ENCODE measurements at places on chromosomes 11 and 22.

GRCh38 chr11:64004590-64004984 is 18.3 kb downstream of the OTUB1 start:
- DNase-seq = no peak
- peaks cover 42% of the 10 kb centered on the region for H3K27me3 ChIP-seq
- no peak overlapping the region for H3K27ac ChIP-seq
- peaks cover 4% of the 10 kb centered on the region for H3K36me3 ChIP-seq
- peaks cover 49% of the 10 kb centered on the region for H3K4me1 ChIP-seq
- no peak overlapping the region for H3K4me3 ChIP-seq

- H3K27me3 ChIP-seq = no peaks in the 10 kb centered on the region
- H3K36me3 ChIP-seq = peaks cover 50% of the 10 kb centered on the region
- H3K27ac ChIP-seq = peak overlapping the region; percentile 100
- peaks cover 39% of the 10 kb centered on the region for H3K4me1 ChIP-seq
- DNase-seq = peak; percentile 34
These were observed 844 bp downstream of the PCF11 start for GRCh38 chr11:83157594-83158356.

- DNase-seq = no peak
- H3K36me3 ChIP-seq = no peaks in the 10 kb centered on the region
- H3K27me3 ChIP-seq = peaks cover 5% of the 10 kb centered on the region
- H3K4me1 ChIP-seq = no peaks in the 10 kb centered on the region
- H3K27ac ChIP-seq = no peak overlapping the region
These were observed 415.9 kb downstream of the TMEM135 start for GRCh38 chr11:87453531-87454089.

DNA sequence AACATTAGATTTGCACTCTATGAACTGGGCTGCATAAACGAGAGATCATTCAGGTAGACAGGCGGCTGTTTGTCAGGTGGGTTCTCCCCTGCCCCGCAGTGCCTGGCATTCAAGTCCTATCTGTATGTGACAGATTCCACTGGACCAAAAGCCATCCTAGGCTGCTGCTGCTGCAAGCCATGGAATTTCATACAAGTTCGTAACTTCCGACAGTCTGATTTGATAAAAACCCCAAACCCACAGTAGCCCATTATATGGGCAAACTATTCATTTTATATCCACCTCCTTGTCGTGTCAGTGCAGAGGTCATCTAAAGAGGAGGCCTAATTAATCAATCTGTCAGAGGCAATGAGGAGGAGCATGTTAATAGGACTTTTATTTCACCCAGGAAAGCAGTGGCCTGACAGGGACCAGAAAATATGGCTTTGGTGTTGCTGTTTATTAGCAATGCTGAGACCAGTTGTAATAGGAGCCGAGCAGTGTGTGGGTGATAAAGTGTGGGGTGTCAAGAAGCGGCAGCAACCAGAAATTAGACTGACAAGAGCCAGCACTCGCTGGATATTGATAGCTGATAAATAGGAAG is 124.2 kb downstream of the ARL14EP start:
- DNase-seq = no peak
- no peaks in the 10 kb centered on the region for H3K4me1 ChIP-seq
- no peak overlapping the region for H3K27ac ChIP-seq
- H3K4me3 ChIP-seq = no peak overlapping the region
- peaks cover 3% of the 10 kb centered on the region for H3K27me3 ChIP-seq

DNA sequence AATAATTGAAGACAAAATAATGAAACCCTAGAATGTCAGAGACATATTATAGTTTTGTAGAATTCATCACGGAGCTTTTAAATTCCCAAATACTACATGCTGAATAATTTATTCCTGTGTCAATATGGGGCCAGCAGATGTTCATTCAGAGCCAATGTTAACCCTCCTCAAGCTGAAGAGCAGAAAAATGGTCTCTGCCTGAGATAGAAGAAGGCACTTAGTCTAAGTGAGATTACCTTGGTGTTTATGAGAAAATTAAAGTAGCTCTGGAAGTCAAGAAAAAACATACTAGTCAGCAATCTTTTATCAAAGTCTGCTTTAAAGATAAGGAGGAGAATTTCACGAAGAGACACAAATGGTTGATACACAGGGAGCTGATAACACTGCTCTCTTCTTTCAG is 328.2 kb downstream of the TTC28 start:
- no peak overlapping the region for H3K27ac ChIP-seq
- no peaks in the 10 kb centered on the region for H3K4me1 ChIP-seq
- no peaks in the 10 kb centered on the region for H3K36me3 ChIP-seq
- no peaks in the 10 kb centered on the region for H3K27me3 ChIP-seq
- DNase-seq = no peak

DNA sequence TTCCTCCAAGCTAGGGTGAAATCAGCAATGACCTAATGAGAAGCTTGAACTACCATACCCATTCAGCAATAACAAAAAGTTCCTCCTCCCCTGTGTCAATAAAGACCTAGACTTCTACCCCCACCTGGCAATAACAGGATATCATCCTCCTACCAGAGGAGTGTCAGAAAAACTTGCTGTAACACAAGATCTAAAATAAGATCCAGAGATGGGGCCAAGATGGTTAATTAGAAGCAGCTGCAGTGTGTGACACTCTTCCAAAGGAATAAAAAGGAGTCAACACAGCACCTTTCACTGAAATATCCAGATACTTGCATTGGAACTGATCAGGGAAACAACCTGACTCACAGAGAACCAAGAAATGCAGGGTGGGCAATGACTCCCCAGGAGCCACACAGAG is 84.4 kb upstream of the ARHGAP42 start:
- no peak overlapping the region for H3K4me3 ChIP-seq
- H3K27ac ChIP-seq = no peak overlapping the region
- DNase-seq = no peak
- H3K4me1 ChIP-seq = no peaks in the 10 kb centered on the region
- no peaks in the 10 kb centered on the region for H3K36me3 ChIP-seq
